ENCODE measurements at places on chromosomes 13 and 19.

DNA sequence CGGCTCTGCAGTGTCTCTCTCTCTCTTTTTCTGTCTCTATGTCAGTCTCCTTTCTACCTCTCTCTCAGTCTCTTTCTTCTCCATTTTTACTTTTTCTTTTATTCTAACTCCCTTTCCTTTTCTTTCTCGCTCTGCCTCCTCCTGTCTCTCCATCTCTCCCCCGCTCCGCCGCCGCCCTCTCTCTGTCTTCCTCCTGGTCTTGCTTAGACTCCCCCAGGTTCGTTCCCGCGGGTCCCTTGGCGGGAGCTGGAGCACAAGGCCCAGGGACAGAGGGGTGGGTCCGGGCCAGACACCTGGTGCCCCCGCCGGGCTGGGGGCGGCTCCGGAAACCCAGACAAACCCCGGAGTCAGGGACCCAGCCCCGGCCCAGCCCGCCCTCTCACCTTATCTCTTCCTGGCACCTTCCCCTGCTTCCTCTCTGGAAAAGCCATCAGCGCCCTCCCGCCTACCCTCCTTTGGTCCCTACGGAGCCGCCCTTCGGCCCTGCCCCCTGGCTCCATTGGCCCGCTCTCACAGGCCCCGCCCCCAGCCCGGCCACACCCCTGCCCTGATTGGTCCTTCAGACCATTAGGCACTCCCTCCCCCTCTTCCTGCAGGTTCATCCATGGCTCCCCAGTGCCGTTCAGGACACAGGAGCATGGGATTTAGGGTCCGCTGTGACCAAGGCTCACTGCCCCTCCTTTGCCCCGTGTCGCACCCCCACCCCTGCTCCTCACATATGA lies 15.4 kb upstream of the NOP53 start:
- no peak for DNase-seq

DNA sequence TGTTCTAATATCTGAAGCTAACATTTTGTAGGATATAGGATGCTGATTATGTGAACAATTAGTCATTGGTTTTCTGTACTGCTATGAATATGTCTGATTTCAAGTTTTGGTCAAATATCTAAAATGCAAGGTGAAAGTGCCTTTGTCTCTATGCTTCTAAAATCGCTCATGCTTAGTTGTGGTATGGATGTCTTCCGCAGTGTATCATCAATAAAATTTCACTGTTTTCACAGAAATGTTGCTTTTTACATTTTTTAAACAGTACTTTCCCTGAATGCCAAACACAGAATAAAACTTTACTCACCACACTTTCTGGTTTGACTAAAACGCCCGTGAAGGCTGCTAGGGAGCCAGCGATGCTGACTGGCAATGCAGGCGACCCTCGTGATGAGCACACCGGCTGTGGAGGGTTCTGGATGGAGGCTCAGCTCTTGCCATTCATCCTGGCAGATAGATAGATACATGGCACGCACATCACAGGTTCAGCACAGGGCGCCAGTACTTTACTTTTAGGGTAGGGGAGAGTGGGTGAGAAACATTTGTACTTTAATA lies 40.1 kb downstream of the SLC7A9 start:
- no peak for DNase-seq

GRCh38 chr19:49064768-49065611 lies at the start of gene NTF4:
Gene NTF4, minus strand, starts transcription at chr19:49064818. Its CDS starts 2,821 bp downstream, at chr19:49061997.
- peak; percentile 31 for DNase-seq

- peak; percentile 3 for DNase-seq
Observed at GRCh38 chr13:63481334-63481733, 2065.7 kb upstream of the PCDH20 start.

DNA sequence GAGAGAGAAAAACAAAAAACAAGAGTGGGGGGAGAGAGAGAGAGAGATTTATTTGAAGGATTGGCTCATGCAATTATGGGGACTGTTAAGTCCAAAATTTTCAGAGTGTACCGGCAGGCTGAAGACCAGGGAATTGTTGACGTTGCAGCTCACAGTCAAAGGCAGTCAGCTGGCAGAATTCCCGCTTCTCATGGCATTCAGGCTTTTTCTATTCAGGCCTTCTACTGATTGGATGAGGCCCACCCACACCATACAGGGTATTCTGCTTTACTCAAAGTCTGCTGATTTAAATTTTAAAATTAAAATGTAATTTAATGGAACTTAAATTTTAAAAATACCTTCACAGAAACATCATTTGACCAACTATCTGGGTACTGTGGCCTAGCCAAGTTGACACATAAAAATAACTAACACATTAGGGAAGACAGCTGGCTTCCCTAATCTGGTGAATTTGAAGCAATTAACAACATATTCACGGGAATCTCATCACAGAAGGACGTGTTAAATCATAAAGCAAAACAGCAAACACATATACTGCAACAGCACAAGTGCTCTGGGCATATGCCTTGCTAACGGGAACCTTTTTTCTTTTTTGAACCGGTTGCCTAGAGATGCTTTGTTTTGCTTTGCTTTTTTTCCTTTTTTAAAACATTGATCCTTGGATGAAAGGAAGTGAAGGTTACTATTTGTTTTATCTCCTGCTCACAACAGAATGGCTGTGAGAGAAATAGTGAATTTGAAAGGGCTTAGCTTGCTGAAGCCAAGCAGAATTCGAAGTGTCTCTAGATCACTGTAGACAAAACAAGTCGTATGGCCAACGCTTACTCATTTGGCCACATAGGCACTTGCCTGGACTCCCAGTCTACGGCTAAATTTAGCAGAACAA lies 505.1 kb downstream of the IRS2 start:
- no peak for DNase-seq

GRCh38 chr13:93951108-93951507 lies 528.4 kb downstream of the DCT start:
- DNase-seq = no peak

DNA sequence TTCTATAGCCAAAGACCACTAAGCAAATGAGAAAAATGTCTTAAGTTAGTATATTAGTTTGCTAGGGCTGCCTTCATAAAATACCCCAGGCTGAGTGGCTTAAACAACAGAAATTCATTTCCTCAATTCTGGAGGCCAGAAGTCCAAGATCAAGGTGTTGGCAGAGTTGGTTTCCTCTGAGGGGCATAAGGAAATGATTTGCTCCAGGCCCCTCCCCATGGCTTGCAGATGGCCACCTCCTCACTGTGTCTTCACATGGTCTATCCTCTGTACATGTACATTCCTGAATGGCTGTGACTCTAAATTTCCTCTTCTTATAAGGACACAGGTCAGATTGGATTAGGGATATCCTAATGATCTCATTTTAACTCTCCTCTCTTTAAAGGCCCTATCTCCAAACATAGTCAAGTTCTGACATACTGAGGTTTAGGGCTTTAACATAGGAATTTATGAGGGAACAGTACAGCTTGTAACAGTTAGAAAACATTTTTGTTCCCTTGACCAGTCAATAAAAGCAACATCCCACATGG lies 307.4 kb downstream of the DIAPH3 start:
- no peak for DNase-seq

- no peak for DNase-seq
Observed at GRCh38 chr13:97630725-97631124, 196.8 kb downstream of the RAP2A start.

DNA sequence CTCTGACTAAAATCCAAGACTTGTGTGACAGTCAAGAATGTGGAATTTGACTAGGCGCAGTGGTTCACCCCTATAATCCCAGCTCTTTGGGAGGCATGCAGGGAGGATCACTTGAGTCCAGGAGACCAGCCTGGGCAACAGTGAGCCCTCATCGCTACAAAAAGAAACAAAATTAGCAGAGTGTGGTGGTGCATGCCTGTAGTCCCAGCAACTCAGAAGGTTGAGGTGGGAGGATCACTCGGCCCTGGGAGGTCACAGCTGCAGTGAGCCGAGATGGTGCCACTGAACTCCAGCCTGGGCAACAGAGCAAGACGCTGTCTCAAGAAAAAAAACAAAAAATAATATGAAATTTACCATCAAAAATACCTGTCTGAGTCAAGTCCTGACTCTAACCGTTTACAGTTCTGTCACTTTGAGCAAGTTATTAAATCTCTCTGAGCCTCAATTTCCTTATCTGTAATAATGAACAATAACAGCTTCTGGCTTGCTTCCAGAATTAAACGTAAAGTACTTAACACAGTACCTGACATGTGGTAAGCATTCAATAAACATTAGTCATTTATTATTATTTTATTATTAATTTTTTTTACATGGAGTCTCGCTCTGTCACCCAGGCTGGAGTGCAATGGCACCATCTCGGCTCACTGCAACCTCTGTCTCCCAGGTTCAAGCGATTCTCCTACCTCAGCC lies 204.6 kb upstream of the TSC22D1 start:
- no peak for DNase-seq

DNA sequence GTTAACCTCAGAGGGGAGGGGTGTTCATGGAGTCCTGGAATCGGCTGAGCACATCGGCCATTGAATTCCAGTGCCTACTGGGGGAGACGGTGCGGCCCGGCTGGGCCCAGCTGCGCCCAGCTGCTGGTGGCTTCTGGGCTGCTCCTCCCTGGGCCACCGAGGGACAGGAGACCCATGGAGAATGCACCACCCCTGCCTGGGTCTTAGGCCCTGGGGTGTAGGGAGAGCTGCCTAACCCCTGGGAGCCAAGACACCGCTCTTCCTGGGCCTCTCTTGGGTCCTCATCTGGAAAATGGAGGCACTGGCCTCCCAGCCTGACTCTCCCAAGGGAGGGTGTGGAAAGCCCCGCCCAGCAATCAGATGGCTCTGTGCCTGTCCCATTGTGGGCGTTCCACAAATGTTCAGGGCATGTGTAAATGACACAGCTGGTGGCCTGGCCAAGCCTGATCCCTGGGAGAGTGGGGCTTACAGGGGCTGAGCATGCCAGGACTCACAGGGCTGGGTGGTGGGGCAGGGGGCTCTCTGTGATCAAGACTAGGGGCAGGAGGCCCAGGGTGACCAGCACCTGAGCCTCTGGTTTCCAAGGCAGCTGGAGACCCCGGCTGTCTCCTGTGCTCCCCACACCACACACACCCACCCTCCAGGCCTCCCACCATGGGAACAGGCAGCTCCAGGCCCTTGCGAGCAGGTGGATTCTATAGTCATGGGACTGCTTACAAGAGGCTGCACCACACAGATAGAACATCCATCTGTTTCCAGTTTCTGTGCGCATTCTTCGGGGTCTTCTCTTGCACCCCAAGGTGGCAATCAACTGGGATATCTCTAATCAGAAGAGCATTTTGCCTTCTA lies 150.9 kb downstream of the URI1 start:
- no peak for DNase-seq

DNA sequence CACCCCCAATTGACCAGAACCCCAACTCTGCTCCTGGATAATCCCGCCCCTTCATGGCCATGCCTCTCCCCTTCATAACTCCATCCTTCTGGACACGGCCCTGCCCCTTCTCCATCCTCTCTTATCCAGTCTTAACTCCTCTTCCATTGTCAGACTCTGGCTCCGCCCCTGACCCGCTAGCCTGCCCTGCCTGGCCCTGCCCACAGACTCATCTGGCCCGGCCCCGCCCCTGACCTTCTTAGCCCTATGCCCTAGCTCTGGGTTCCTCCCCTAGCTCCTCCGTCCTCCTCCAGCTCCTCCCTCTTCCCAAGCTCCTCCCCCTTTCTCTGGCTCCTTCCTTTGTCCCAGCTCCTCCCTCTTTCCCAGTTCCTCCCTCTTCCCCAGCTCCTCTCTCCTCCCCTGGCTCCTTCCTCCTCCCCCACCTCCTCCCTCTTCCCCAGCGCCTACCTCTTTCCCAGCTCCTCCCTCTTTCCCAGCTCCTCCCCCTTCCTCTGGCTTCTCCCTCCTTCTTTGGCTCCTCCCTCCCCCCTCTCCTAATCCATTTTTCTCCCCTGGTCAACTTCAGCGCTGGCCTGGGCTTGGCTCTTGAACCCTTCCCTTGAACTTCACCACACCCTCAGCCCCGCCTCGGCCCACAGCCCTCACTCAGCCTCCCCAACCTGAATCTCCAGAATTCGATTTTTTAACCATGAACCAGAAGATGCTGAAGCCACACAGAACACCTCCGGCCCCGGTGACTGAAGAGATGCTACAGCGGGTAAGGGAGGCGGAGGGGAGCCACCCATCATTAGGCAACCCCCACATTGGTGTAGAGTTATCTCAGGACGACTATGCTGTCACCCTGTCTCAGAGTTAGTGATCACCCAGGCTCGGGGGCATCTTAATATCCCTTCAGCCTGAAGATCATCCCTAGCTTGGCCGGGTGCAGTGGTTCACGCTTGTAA lies 9.2 kb upstream of the ZNF358 start:
- peak; percentile 53 for DNase-seq

DNA sequence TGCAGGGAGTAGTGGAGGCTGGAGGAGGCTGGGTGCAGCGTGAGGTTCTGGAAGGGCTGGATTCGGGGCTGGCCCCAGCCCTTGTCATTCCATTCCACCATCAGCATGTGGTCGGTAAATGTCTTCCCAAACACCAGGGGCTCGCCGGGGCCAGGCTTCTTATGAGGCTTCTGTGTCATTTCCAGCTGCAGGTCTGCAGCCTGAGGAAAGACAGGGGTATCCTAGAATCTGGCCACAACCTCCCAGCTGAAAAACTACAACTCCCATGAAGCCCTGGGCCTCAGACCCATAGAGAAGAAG lies 4.4 kb downstream of the BCAT2 start:
- no peak for DNase-seq

- DNase-seq = no peak
Observed at GRCh38 chr19:41334793-41335192, 18.9 kb downstream of the TGFB1 start.

GRCh38 chr19:50713556-50714236 lies 5.9 kb downstream of the SHANK1 start:
- no peak for DNase-seq

DNA sequence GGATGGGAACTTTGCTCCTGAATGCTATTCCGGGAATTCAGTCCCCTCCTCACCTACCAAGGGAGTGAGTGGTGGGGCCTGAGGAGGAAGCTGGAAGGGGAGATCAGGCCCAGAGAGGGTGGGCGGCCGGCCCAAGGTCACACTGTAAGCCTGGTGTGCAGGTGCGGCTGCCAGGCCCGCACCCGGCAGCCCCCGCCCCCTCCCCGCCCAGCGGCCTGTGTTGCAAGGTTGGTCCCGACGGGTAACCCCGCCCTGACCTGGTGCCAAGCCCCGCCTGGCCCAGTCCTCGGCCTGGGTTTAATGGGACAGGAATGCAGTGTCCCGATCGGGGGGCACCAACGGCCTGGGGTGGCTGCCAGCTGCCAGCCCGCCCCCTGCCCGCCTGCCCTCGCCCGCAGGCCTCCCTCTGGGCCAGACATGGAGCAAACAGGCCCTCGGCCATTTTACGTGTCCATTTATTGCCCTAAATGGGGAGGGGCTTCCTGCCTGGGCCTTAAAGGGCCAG lies 5.5 kb downstream of the ZBTB7A start:
- peak; percentile 53 for DNase-seq

- DNase-seq = no peak
Observed at GRCh38 chr13:77412116-77412635, 85.3 kb upstream of the MYCBP2 start.

DNA sequence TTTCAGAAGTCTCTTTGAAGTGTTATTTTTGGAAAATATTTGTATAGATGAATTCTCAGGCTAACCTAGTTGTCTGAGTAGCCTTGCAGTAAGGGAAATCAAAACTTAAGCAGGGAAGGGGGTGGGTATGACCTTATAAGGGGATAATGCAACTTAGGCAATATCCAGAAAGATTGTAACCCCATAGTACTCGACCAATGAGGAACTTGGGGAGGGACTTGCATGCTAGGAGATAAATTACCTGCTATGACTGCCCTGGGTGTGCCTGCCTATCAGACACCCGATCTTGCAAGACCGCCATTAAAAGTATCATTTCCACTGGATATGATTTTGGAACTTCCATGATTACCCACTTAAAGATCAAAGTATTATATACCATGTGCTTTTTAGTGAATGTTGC lies 23.0 kb upstream of the RFXAP start:
- no peak for DNase-seq

GRCh38 chr19:7478173-7478842 lies 10.5 kb downstream of the PEX11G start:
- no peak for DNase-seq

GRCh38 chr13:92255526-92255925 lies 857.1 kb downstream of the GPC5 start:
- DNase-seq = no peak
